ENCODE measurements at places on chromosomes 4 and X.
A peak's percentile ranks its signal among the peaks of the same experiment; 100 is the strongest.

- peak; percentile 41 for DNase-seq
These were observed 571.1 kb upstream of the DIPK2B start for GRCh38 chrX:45771560-45772340.

GRCh38 chr4:162401021-162401420 lies 237.2 kb upstream of the FSTL5 start:
- no peak for DNase-seq

- DNase-seq, result no peak
These were observed 643.0 kb upstream of the FTHL17 start for GRCh38 chrX:31714797-31715196.

- no peak for DNase-seq
These were observed 4.1 kb upstream of the SOX3 start for GRCh38 chrX:140508958-140509357.

GRCh38 chr4:54063229-54063628 lies 1.2 kb downstream of the CHIC2 start:
- peak; percentile 40 for DNase-seq

DNA sequence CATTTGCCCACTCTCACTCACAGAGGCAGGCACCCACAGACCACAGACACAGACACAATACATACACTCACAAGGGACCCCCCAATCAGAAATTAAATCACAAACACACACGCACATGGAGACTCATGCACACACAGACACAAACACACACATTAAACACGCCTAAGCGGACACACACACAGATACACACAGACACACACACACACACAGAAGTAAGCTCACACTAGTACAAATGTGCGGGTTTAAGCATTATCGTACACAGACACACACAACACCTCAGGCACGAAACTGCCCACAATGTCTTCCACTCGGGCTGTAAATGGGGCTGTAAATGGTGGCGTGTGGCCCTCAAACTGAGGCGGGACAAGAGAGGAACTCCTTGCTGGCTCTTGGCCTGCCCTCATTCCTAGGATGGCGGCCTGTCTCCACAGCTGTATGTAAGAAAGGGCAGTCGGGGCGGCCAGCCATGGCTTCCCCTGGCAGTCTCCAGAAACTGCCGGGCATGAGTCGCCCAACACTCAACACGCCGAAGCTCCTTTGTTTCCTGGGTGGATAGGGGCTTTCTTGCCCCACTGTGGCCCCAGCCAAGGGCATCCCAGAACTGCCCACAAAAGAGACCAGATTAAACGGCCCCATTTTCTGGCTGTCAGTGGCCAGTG lies 53.9 kb downstream of the NBDY start:
- DNase-seq, result no peak

DNA sequence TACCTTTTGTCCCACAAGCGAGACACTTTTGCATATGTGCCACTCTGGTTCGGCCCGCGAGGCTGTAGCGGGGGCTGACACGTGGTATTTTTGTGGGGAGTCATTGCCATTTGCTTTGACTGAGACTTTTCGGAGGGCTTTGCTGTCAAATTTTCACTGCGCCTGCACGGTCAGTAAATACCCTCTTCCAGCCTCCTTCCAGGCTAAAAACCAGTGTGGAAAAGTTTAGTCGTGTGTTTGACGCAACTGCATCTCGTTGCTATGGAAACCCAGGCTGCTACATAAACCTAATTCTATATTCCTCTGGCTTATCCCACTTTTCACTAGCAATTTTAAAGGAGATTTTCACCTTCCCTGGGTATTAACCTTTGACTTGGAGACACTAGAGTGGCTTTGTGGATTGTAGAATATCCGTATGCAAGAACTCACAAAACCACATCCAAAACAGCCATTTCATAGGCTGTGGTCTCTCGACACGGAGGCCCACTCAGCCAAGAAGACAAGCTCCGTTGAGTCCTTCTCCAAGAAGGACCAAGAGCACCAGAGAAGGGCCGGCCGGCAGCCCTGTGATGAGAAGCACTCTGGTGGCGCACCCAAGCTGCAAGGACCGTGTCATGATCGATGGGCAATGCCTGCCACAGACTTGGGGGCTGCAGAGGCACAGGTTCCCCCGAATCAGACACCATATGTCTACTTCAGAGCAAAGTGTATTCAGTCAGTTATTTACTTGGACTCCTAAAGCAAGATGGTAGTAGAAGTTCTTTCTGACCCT lies 38.4 kb upstream of the ENPP6 start:
- DNase-seq, result no peak

DNA sequence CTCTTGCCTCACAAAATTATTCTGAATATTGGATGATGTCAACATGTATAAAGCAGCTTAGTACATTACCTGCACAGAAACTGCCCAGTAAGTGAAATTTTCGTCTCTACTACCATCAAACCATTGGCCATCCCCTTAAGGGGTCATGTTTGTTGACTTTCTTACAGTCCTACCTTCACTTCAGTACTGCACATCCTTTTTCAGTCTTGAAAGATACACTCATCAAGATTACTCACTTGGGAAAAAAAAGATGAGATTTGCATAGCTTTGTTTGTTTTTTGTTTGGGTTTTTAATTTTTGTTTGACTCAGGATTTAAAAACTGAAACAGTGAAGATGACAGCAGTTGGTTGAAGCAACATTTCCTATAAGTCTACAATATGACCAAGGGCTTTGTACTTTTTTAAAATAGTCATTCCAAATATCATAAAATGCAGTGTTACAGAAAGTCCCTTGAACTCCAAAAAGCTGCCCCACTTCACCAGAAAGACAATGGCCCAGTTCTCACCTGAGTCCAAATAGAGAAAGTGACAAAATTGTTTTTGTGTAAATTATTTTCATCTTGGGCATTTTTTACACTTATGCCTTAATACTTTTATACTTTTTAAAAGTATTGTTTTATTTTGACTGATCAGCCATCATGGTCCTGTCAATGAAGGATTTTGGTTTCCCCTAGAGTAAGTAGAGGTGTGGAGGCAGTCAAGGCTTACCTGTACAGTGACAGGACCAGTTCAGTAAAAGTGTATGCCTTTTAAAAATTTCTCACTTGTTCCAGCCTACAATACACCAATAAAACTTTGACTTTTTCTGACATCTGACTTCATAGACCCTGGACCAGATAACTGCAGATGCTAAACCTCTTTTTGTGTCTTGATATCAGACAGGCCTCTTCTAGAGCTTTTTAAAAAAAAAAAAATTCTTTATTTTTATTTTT lies 59.7 kb upstream of the EDA2R start:
- DNase-seq, result no peak

DNA sequence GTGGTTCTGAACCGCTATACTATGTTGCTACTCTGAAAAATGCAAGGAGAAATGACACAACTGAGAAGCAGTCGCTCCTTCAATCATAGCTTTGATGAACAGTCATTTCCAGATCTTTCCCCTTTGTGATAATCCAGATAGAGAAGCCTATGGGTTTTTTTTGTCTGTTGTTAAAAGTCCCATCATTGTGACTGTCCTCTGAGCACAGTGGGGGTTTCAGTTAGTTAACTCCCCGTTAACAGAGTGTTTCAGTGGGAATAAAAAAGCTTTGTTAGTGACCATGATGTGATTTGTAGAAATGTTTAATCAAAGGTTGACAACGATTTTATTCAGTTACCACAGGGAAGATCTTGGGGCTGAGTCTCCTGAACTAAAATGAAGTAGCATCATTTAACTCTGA lies 176.2 kb upstream of the MAOA start:
- DNase-seq, result no peak

- DNase-seq, result no peak
These were observed 137.5 kb downstream of the PALLD start for GRCh38 chr4:168634276-168634802.

DNA sequence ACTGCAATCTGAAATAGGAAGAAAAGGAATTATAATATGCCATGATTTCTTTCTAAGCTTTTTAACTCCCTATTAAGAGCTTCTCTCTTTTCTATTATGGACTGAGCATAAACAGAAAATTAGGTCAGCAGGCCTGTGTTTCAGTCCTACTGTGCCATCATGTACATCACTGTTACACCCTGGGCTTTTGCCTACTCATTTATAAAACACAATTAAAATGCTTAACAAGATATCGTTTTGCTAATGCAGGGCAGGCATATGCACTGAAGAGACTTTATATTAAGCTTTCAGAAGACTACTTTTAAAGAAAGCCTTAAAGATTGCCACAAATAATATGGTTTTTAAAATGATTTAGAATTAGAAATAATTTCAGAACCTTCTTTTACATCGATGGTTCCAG lies 828 bp upstream of the BBS12 start:
- DNase-seq, result no peak

- peak; percentile 67 for DNase-seq
These were observed 626.7 kb upstream of the BOD1L1 start for GRCh38 chr4:14254252-14254651.

DNA sequence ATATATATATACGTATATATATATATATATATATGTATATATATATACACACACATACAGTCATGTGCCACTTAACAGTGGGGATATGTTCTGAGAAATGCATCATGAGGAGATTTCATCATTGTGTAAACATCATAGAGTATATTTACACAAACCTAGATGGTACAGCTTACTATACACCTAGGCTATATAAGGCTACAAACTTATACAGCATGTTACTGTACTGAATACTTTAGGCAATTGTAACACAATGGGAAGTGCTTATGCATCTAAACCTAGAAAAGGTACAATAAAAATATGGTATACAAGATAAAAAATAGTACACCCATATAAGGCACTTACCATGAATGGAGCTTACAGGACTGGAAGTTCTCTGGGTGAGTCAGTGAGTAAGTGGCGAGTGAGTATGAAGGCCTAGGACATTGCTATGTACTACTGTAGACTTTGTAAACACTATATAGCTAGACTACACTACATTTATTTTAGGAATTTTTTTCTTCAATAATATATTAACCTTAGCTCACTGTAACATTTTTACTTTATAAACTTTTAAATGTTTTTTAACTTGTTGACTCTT lies 13.2 kb upstream of the CCSER1 start:
- DNase-seq, result no peak

GRCh38 chr4:126976850-126977632 lies 655.7 kb upstream of the INTU start:
- DNase-seq, result no peak

DNA sequence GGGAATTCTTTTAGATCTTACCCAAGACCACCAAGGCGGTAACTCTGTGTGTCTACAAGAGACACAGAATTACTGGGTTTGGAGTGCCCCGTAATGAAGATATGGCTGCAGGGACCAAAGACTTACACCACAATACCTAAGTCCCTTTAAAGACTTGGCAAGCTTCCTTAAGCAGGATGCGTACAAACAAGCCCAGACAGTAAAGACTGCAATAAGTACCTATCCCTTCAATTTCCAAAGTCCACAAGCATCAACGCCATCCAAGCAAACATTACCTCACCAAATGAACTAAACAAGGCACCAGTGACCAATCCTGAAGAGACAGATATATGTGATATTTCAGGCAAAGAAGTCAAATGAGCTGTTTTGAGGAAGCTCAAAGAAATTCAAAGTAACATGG lies 42.3 kb upstream of the RNF128 start:
- no peak for DNase-seq

DNA sequence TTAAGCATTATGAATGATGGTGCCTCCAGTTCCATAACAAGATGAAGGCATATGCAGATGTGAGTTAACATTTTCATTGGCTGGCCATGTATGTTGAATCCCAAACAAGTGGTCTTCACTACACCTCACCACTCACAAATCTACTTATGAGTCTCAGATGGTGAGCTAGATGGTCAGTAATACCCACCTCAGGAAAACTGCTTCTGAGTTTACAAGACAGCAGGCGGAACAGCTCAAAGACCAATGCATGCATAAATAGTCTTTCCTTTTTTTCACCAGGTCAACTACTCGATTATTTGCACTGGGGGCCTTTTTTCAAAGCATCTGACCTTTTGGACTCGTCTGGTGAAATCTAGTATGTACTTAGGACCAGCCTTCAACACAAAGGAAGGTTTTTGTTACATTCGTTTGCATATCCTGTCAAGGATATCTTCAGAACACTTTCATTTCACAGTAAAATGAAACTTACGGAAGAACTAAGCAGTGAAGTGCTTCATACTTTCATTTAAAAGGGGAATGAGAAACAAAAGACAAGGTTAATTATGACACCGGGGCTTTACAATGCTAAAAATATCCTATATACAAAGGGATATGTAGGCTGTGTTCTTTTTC lies 23.1 kb upstream of the TLR7 start:
- no peak for DNase-seq

- DNase-seq, result no peak
These were observed 46.4 kb upstream of the PARM1 start for GRCh38 chr4:74886484-74886883.

DNA sequence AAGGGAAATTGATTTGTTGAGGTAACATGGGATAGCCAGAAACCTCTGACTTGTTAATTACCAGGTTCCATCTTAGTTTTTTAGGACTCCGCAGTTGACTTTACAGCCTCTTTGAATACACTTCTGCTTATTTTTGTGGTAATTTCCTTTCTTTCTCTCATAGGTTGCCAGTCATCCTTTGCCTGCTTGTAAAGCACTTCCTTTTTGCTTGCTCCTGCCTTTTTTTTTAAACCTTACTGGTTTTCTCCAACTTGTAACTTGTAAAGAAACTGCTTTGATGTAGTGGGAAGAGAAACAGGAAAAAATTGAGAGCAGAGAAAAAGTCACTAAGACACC lies 2.6 kb downstream of the PGK1 start:
- peak; percentile 29 for DNase-seq

- peak; percentile 64 for DNase-seq
These were observed 657 bp upstream of the ANKRD50 start for GRCh38 chr4:124713185-124713592.

GRCh38 chr4:150280975-150281374 lies 202.7 kb downstream of the DCLK2 start:
- no peak for DNase-seq

DNA sequence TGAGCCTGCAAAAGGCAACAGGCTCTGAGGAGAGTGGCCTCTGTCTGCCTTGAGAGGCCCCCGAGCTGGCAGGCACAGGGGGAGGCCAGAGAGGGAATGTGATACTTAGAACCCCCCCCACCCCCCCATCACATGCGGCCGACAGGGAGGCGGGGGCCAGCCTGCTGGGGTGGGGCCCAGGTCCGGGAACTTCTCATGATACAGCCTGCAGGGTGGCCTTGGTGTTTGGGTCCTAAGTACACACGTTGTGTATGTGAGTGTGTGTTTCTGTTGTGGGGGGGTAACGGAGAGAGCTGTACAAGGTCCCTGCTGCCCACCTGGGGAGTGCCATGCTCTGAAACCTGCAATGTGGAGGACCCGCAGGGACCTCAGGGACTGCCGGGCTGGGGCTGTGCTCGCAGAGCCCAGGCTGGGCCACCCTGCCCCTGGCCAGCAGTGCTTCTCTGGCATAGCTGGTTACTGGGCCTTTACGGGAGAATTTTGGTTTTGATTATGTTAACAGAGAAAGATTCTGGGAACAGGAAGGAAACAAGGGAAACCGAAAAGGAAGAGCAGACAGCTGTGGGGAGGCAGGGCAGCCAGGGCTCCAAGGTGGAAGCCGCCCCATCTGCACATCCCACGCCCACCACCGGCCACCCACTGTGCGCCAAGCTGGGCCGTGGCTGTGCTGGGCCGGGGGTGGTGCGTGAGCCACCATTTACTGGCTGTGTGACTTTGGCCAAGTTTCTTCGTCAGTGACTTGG lies 19.9 kb downstream of the SH3BP2 start:
- peak; percentile 42 for DNase-seq

Data from inflammatory macrophage (primary cell).